ENCODE measurements at places on chromosomes 3 and 15.

DNA sequence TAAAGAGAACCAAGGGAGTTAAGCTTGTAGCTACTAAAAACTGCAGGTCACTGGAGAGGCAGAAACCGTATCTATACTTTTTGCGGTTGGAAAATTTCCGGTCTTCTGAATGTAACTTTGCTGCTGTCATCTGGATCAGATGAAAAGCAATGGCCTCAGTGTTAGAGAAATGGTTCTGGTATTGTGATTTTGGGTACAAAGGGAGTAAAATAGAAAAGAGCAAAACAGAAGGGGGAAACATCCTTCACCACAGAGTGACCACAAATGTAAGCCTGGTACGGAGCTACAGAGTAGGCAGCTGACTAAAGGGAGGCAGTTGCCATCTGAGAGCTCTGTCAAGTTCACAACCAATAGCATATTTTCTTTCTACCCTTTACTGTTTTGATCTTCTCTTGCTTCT, 5.6 kb downstream of the CD96 start:
- peak; percentile 17 for DNase-seq
- no peak overlapping the region for H3K4me3 ChIP-seq
- H3K27me3 ChIP-seq, result no peaks in the 10 kb centered on the region
- H3K36me3 ChIP-seq, result no peaks in the 10 kb centered on the region
- H3K4me1 ChIP-seq, result peaks cover 18% of the 10 kb centered on the region

GRCh38 chr15:70158309-70159000, 60.7 kb upstream of the TLE3 start:
- no peaks in the 10 kb centered on the region for H3K36me3 ChIP-seq
- peaks cover 12% of the 10 kb centered on the region for H3K4me1 ChIP-seq
- DNase-seq, result no peak
- H3K27ac ChIP-seq, result no peak overlapping the region

DNA sequence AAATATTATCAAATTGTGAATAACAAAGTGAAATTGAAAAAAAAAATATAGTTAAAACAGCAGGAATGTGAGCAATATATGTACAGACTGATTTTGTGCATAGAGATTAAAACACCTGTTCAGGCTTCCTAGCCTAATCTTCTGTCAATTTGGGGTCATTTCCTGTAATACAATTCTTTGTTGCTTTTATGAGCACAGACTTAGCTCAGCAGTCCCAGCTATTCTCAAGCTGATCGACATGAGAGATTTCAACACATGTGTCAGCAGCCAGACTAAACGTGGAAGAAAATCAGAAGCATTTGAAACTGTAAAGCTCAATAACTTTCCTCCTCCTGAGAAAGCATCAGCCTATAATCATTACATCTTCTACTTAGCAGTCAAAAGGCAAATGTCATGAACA, 1.6 kb upstream of the FHIT start:
- no peak for DNase-seq
- H3K4me3 ChIP-seq, result peak overlapping the region; percentile 84
- peaks cover 7% of the 10 kb centered on the region for H3K27me3 ChIP-seq
- peaks cover 22% of the 10 kb centered on the region for H3K4me1 ChIP-seq
- no peak overlapping the region for H3K27ac ChIP-seq

DNA sequence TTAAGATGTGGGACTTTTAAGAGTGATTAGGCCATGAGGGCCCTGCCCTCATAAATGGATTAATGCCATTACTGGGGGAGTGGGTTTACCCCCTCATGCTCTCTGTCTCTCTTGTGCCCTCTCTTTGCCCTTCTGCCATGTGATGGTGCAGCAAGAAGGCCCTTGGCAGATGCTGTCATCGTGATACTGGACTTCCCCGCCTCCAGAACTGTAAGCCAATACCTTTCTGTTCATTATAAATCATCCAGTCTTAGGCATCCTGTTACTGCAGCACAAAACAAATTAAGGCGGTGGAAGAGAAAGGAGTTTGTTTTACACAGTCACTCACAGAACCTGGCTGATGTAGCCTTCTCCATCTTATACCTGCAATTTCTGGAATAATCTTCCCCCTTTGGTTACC, 360.3 kb upstream of the TBL1XR1 start:
- no peak overlapping the region for H3K4me3 ChIP-seq
- H3K27me3 ChIP-seq, result no peaks in the 10 kb centered on the region
- peaks cover 1% of the 10 kb centered on the region for H3K4me1 ChIP-seq
- no peak for DNase-seq
- no peak overlapping the region for H3K27ac ChIP-seq
